ENCODE measurements at places on chromosomes 11 and 22. TPM values are rescaled to one million over a fixed set of nuclear protein-coding genes. Genes with fewer than 3 reads are reported as not detected.

GRCh38 chr11:110299006-110299785 is 2.8 kb upstream of the RDX start:
- DNase-seq: no peak

GRCh38 chr11:111815489-111815888 is 49.3 kb upstream of the PPP2R1B start:
- no peak for DNase-seq

GRCh38 chr11:67498544-67498972 is 6.6 kb downstream of the PITPNM1 start:
- DNase-seq: no peak

DNA sequence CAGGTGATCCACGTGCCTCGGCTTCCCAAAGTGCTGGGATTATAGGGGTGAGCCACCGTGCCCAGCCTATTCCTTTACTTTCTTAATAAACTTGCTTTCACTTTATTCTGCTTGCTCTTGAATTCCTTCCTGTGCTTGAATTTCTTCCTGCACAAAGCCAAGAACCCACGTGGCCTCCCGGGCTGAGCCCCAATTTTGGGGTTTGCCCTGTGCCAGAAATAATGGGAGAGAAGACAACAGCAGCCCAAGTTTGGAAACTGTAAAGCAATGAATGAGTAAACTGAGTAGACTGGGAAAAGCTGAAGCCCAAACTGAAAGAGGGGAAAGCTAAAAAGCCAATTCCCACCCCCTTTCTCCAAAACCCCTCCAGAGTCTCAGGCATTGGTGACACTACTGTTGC is 136.4 kb downstream of the NECTIN1 start:
- DNase-seq: no peak

DNA sequence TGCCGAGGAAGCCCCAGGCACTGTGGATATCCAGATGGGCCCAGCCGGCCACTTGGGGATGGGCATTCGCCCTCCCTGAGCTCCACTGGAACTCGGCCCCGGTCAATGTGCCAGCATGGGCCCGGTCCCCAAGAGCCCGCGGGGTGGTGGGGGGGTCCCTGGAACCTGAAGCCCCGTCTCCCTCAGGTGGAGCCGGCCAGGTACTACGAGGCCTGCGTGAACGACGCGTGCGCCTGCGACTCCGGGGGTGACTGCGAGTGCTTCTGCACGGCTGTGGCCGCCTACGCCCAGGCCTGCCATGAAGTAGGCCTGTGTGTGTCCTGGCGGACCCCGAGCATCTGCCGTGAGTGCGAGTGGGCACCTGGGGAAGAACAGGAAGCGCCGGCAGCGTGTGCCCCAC is 21.2 kb downstream of the MUC5AC start:
- no peak for DNase-seq

DNA sequence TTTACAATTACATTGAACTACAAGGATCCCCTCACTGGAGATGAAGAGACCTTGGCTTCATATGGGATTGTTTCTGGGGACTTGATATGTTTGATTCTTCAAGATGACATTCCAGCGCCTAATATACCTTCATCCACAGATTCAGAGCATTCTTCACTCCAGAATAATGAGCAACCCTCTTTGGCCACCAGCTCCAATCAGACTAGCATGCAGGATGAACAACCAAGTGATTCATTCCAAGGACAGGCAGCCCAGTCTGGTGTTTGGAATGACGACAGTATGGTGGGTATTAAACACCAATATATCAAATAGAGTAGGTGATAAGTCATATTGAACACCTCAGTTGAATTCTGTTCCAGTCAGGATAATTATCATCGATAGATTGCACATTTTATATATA is 4.4 kb downstream of the FBXO7 start:
- DNase-seq: no peak

- no peak for DNase-seq
Observed at GRCh38 chr22:38282397-38282796, 9.6 kb upstream of the TMEM184B start.

DNA sequence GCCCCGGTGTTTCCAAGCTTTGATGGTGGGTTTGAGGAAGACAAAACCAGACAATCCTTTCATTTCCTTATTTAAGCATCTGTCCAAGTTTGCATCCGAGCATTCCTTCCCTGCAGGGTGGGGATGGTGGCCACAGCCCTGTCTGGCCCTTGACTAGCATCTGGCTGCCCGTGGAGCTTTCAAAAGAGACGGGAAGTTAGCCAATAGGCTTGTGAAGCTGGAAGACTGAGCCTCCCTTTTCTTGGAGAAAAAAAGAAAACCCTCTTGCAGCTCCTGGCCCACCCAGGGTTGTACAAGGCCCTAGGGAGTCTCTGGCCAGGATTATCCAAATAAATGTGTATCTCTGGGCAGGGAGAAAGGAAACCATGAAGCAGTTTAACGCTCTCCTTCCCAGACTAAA is 60.6 kb downstream of the MICAL2 start:
- no peak for DNase-seq

DNA sequence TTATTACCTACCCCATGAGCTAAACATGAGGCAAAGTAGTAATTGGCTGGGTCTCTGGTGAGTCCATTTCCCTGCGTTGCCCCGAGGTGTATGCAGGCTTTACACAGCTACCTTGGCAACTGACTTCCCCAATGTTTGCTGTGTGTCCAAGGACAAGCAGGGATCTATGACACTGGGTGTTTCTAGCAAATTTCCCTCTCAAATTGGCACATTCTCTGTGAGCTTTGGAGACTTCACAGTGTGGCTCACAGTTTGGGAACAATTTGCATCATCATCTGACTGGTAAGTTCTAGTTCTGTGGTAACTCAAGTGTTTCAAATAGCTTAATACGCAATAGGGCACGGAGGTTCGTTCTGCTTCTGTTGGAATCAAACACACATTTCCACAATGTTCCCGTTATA is 12.5 kb downstream of the NNMT start:
- DNase-seq: no peak

- DNase-seq: peak; percentile 33
Observed at GRCh38 chr11:60831501-60832079, 10.3 kb upstream of the CCDC86 start.

DNA sequence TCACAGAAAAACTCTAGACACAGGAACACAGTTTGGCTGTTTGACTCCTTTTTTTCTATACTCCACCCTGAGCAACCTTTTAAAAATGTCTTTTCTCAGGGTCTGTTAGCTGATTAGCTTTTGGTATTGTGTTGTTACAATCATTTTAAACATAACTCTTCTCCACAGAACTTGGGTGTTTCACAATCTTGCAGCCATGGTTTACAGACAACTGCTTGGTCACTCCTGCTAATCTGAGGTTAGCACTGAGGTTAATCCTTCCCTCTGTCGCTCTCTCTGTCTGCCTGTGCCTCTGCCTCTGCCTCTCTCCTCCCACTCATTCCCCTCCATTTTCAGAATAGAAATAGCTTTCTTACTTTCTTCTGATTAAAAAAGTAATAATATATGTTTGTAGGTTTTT is 62.4 kb upstream of the ZBED5 start:
- DNase-seq: no peak

- DNase-seq: peak; percentile 48
Observed at GRCh38 chr11:124799348-124800225, 619 bp downstream of the MSANTD2 start.

DNA sequence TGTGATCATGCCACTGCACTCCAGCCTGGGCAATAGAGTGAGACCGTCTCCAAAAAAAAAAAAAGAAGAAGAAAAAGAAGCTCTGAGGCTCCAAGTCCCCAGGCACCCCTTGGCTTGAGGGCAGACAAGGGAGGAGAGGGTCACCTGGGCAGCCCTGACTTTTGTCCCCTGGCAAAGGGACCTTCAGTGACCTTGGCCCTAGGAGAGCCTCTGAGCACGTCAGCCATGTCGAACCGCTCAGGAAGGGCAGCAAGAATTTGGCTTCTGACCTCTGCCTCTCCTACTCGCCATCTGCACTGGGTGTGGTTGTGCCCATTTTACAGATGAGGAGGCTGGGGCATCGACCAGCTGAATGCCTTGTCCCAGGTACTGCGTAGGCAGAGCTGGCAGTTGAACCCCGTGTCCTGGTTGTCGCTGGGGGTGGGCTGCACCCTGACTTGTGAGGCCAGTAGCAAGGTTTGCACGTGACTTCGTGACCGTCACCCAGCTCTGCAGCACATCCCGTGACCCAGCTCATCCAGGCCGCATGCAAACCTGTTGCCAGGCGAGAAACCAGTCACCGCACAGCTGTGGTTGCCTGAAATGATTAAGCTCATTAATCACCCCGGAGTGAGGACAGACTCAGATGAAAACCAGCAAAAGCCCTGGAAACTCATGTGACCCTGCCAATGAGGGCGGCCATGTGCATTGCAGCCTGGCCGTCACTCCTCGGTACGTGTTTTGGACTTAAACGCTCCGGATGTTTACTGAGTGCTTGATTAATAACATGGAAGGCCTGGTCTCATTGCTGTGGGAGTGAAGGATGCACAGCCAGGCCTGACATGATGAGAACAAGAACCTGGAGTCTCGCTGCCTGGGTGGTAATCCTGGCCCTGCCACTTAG is 47.7 kb upstream of the PPP6R3 start:
- DNase-seq: no peak

GRCh38 chr11:67344264-67344663 is 9.1 kb downstream of the POLD4 start:
- DNase-seq: no peak

- DNase-seq: no peak
Observed at GRCh38 chr11:27718346-27718862, 18.1 kb upstream of the BDNF start.

GRCh38 chr11:113477321-113477720 is 2.1 kb upstream of the DRD2 start:
- no peak for DNase-seq

DNA sequence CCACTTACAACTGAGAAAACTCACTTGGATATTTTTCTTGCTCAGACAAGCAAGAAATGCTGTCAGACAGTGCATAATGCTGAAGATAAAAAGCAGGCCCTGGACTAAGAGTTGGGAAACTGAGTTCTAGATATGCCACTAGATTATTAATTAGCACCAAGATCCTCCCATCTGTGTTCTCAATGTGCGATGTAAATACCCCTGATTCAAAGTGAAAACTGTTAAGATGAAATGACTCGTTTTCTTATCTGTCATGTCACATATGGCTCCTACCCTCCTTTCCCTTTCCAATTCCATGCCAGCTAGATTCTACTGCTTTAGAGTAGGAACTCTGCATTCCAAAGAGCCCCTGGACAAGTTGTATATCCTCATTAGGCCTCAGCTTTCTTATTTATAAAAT is 88.9 kb upstream of the CLNS1A start:
- DNase-seq: no peak

DNA sequence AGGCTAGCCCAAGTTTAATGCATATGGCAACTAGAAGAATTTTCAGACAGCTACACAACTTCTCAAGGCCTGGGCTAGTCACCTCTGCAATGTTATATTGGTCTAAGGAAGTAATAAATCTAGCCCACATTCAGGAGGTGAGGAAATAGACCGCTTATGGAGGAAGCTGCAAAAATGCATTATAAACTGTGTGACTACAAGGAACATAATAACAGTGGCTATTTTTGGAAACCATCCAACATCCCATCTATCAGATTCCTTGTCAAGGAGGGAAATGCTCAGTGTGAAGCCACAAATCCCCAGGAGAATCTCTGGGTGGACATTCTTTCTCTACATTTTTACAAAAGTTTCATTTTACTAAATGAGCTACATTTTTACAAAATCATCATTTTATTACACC is 76.1 kb downstream of the BBOX1 start:
- DNase-seq: no peak

DNA sequence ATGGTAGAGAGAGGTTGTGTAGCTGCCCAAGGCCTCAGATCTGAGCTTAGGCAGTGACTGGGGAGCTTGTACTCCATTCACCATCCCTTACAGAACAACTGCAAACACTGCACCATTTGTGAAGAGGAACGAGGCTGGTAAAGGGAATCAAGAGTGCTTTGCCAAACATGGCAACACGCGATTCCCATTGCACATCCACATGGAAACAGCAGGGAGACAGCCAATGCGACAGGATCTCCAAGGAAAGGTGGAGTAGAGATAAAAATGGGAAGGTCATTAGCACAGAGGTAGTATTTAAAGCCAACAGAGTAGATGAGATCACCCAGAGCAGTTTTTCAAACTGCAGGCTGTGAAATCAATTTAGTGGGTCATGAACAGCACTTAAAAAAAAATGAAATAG is 42.0 kb downstream of the TCF20 start:
- no peak for DNase-seq

GRCh38 chr22:25025491-25026400 is 73.2 kb downstream of the KIAA1671 start:
- DNase-seq: peak; percentile 56

DNA sequence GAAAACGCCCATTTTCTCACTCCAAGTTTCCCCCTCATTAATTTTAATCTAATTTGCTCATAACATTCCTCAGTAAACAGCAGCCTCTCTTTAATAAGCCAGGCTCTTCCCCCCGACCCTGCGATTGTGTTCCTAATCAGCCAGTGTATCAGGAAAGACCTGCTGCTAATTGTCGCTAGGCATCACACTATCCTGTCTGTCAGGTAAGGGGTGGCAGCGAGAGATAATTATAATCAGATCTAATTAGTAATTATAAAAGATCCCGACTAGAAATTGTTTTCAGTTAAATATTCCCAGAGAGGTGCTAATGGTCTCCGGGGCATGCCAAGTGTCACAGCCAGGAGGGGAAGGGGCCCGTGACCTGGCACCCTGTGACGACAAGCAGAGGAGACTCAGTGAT is 142.8 kb downstream of the ST3GAL4 start:
- no peak for DNase-seq

DNA sequence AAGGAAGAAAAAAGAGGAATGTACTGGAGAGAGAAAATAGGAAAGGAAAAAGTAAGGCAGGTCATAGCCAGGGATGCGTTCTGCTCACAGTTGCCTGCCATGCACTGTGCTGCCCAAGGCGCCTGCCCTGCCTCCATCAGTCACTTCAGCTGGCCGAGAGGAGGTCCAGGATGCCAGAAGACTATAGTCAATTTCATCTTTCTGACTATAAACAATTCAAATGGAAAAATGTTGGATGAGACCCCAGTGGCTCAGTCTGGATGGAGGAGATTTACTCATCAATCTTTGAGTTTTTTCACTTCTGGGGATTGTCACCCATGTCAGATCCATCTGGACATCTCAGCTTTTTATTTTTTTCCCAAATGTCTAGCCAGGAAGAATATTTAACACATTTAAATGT is 36.7 kb upstream of the CLMP start:
- DNase-seq: no peak

DNA sequence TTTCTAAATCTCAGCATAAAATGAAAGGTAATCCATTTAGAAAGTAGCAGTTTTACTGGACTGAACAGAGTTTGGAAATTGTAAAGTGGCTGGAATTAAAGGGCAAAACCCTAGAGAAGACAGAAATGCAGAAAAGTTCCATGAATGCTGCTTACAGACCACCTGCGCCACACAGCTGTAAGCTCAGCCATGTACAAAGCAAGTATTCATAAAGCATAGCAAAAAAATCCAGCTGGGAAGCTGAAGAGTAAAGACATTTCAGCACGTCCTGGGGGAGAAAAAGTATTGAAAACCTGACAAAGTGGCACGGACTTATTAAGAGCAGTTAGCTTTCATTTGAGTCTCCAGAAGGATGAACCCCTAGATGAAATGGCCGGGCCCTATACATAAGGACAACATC is 220.1 kb upstream of the CNTN5 start:
- DNase-seq: no peak

Gene SAA4
- not detected for total RNA-seq

Gene APOBEC3G
- total RNA-seq: 14.7 TPM

Gene NELL1
- total RNA-seq: not detected

Gene TBX10
- total RNA-seq: not detected

Gene NR1H3
- total RNA-seq: 2.2 TPM

Gene APOL3
- 2.3 TPM for total RNA-seq
